ENCODE measurements at places on chromosomes 4 and X.

DNA sequence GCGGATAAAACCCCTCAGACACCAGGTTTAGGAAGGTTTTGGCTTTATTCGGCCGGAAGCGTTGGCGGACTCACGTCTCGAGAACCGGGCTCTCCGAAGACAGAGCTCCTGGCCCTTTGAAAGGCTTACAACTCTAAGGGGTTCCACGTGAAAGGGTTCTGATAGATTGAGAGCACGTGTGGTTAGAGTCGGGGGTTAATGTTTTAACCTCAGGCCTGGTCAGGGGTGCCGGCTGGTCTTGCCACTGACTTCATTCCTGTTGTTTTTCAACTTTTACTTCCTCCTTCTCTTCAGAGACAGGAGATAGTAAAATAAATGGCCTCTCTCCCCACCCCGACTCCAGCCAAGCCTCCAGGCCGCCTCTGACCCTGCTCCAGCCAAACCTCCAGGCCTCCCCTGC is 4.7 kb upstream of the ASMT start:
- no peak for DNase-seq

DNA sequence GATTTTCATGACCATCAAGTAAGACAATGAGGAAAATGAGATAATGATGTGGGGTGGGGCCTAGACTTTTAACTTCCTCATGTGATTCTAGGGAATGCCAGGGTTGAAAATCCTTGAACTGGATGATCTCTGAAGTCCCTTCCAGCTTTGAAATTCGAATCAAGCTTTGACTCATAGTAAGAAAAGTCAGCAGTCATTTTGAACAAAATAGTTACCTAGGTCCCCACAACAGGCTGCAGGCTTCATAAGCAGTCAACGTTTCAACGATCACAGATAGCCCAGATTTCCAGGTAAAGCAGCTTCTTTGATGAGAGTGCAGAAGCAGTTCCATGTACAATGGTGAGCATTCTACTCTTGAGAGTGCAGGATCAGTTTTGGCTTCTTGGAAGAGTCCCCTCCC is 93.7 kb downstream of the GRIA3 start:
- DNase-seq: no peak

- DNase-seq: no peak
Observed at GRCh38 chr4:180285796-180286195, 1957.4 kb upstream of the TENM3 start.

- no peak for DNase-seq
Observed at GRCh38 chr4:163221467-163221866, 54.8 kb upstream of the NAF1 start.

DNA sequence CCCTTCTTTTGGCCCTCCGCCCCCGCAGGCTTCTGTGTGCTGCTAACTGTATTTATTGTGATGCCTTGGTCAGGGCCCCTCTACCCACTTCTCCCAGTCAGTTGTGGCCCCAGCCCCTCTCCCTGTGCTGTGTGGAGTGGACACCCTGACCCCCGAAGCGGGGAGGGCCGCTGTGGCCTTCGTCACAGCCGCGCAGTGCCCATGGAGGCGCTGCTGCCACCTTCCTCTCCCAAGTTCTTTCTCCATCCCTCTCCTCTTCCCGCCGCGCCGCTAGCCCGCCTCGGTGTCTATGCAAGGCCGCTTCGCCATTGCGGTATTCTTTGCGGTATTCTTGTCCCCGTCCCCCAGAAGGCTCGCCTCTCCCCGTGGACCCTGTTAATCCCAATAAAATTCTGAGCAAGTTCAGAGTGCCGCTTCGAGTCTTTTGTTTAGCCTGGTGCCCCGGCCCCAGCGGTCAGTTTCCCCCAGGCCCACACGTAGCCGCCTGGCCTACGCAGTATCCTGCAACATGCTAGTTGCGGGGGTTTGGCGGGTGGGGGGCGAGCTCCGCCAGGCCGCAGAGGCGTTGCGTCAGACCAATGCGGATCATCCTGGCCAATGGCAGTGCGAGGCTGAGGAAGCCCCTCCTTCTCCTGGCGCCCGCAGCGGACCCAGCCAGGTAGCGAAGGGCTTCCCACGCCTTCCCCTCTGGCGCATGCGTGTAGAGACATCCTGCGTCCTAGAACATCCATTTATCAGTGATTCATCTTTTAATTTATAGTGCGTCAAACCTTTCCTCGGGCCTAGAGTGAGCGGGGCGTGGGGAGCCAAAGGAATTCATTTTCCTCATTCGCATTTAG is 5.6 kb upstream of the KANTR start:
- peak; percentile 81 for DNase-seq

- DNase-seq: no peak
Observed at GRCh38 chr4:176238157-176238610, 30.8 kb downstream of the ASB5 start.
